ENCODE measurements at places on chromosomes 3 and 15.

DNA sequence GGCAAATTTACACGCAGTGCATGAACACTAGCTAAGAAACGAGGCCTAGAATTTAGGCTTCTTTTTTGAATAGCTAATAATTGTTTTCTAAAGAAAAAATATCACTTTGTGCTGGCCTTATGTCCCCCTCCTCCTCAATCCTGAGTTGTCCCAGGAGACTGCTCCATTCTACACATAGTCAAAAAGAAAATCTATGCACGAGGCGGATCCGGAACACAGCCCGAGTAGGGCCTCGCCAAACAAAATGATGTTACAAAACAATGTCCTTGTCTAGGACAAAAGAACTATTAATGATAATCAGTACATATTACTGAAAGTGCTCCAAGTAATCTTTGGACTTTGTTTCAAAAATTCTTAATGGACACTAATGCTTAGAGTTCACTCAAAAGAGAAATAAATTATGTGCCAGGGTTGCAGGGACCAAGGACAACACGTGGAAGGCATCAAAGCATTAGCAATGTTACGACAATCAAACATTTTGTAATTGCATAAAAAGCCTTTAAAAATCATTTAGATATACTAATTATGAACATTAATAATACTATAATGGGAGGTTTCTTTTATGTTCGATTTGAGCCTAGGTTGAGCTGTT is 206.5 kb upstream of the ICE2 start:
- DNase-seq, result no peak

DNA sequence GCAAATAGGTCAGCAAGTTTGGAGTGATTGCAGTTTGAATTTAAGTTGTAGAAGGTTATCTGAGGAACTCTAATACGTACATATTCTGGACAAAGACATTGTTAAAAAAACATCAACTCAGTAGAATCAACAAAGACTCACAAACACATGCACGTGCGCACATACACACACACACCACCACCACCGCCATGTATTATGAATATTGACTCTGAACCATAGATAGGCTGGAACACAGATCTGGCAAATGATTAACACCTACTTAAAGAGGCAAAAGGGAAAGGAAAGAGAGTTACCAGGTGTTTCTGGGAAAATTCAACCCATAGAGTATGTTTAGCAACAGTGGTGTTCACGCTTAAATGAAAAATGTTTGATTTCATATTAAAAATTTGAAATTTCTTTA is 334.2 kb upstream of the ALCAM start:
- no peak for DNase-seq

- no peak for DNase-seq
These were observed 90.5 kb upstream of the CSPG5 start for GRCh38 chr3:47669026-47669749.

GRCh38 chr3:69309814-69310213 is 76.1 kb downstream of the FRMD4B start:
- DNase-seq, result no peak

DNA sequence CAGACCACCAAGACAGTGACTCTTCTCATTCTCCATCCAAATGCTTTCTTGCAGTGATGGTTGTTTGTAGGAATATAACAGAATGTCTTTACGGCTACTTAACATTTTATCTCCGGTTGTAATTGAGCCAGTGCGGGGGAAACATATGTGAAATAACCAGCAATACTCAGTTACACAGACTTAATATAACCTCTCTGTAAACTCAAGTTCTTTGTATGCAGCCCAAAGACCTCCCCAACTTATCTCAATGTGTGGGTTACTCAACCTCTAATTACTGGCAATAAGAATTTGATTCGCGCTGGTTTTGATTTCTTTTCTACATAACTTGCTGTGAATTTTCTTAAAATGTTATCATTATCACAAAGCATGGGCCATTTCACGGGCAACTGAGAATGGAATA is 250.6 kb downstream of the TAFA4 start:
- DNase-seq, result no peak

DNA sequence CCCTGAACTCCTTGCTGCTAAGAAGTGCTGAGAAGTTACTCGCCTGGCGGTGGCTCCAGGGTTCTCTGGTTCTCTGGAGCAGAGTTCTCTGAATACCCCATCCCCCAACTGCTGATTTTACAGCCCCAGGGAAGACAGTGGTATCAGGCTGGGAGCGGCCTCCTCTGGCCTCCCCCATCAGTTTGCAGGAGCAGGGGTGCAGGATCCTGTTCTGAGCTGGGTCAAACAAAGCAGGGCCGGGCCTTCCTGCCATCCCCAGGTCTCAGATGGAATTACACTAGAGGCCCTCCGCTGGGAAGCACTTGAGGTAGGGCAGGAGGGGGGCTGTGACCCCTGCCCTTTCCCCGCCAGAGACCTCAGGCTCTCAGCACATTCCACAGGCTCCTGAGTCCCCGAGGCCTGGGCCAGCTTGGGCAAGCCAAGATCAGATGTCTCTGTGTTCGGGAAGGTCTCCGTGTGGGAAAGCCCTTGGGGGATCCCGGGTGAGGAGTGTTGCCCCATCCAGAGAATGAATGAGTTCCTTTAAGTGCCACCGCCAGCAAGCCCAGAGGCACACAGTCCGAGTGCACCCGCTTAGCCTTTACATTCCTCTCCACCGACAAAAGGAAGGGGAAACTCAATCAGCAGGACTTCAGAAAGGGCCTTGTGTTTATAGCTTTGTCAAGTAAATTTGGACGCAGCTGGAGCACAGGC is 149.9 kb downstream of the LRRK1 start:
- no peak for DNase-seq

- no peak for DNase-seq
These were observed 509.7 kb downstream of the TUSC7 start for GRCh38 chr3:117219296-117219695.

DNA sequence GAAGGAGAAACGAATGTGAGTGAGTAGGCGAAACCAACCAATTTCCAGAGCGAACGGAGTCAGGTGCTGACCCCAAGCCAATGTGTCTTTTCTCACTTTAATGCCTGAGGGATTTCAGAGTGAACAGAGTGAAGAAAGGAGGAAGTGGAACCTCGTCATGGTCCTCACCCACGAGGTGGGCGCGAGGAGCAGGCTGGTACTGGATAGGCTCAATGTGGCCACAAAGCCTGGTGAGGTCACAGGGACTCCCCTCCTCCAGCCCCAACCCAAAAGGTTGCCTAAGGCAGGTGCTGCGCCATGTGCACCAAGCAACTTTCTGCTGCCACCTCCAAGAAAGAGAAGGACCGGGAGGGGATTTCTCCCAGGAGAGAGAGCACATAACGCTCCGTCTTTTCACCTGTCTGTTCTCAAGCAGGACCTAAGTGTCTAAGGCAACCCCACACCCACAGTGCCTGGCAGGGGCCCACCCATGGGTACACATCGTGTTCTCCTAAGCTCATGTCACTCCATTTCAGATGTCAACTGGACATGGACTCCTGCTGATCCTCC is 3.8 kb downstream of the NRROS start:
- no peak for DNase-seq

- DNase-seq, result no peak
These were observed 61.8 kb downstream of the SETD2 start for GRCh38 chr3:47102081-47102600.

- no peak for DNase-seq
These were observed 362.4 kb upstream of the ZNF385D start for GRCh38 chr3:22113453-22113852.

- DNase-seq, result no peak
These were observed 106.5 kb downstream of the THRB start for GRCh38 chr3:24388159-24388558.

DNA sequence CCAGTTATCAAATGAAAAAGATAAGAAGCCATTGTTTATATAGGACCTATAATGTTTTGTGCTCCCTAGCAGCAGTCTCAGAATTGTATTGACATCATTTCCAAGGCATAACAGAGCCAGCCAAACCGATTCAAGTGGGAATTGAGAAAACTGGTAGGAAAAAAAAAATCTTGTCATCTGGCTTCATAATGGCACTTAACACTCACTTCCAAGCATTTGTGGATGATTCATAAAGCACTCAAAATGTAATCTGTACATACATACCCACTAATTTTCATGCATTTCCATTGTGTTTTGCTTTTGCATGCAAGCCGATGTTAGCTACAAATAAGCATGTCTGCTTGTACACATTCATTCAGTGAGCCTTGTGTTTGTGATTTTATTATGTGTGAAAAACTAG is 18.6 kb upstream of the TRPC1 start:
- no peak for DNase-seq

GRCh38 chr15:65339920-65340319 is 35.4 kb downstream of the RNU5B-1 start:
- DNase-seq, result no peak

- DNase-seq, result no peak
These were observed 66.8 kb downstream of the CPN2 start for GRCh38 chr3:194284351-194284750.

DNA sequence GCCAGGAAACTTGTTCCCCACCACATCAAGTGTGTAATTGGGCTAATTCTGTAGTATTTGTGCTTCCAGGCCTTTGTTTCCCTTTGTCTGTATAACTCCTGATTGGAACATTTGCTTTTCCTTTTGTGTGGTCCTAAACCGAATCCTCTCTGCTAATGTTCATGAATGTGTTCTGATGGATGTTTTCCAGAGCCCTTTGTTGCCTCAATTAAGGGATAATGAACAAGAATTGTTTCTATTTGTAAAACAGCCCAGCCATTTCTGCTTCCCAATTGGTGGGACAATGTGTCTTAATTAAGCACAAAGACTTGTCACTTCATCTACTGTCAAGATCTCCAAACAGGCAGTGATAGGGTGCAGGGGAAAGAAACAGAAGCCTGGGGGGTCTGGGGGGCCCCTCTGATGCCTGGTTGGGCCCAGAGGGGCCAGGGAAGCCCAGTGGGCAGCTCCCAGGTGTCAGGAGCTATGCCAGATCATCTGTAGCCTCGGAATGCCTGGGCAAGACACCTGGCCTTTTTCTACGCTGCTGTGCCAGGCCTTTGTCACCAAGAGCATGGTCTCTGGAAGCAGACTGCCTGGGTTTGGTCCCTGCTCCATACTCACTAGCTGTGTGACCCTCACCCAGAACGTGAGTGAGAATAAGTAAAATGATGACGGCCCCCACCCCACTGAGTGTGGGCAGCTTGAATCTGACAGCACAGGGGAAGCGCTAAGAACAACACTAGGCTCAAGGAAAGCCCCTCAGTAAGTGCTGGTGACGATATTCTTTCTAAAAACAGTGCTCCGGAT is 116.6 kb upstream of the PRR20G start:
- no peak for DNase-seq

- DNase-seq, result no peak
These were observed 294.4 kb upstream of the SLCO3A1 start for GRCh38 chr15:91559066-91559465.

- DNase-seq, result no peak
These were observed 10.1 kb downstream of the ARL14 start for GRCh38 chr3:160686955-160687535.

GRCh38 chr3:122092460-122093165 is 37.5 kb downstream of the CD86 start:
- DNase-seq, result no peak

DNA sequence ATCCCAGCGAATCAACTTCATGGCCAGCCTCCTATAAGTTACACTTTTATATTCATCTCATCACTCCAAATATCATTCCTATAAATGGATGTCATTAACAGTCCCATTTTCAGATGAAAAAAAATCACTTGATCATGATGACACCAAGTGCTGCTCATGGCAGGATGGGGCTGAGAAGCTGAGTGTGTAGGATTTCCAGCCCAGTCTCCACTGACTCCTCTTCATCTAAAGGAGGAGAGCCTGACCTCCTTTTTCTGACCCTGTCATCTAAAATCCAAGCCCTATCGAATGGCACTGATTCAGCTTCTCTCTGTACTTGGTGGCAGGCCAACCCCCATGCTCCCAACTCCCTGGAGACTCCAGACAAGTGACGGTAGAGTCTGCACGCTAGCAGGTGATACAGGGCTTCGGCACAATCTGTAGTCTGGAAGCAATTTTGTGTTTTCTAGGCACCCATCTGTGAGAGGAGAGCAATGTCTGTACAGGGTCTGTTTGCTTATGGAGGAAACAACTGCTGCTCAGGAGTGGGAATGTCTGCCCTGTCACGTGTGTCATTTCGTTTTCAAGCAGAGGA is 103.2 kb downstream of the EPHB1 start:
- DNase-seq, result no peak
